GM04503 (cell line): ENCODE measurements at places on chromosomes 6 and 20.
A peak's percentile ranks its signal among the peaks of the same experiment; 100 is the strongest.

GRCh38 chr6:34562350-34562749 lies 6.2 kb upstream of the SPDEF start:
- no peak for DNase-seq

DNA sequence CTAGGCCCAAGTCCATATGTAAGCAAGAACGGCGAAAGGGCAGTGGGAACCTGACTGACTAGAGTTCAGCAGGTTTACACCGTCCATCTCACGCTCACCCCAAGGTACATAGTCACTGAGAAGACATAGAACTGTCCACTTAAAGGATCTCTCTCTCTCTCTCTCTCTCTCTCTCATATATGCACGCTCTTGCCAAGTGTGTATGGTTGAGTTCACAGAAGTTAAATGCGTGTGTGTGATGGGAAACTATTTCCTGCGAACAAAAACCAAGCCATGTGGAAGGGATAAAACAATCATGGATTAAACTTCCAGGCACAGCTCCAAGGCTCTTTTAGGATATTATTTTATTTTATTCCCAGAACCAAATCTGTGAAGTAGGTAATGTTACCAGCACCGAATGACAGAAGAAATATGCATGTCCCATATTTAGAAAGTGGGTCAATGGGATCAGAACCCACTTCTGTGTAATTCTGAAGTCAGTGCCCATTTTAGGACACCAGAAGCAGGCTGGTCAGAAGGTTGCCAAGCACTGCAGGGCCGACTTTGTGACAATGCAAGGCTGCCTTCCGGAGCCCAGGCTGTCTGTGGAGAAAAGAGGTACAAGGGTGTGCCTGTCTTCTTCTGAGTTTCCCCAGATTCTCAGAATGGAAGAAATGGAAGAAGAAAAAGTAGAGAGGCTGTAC lies 49.2 kb upstream of the MAP7 start:
- peak; percentile 55 for DNase-seq

GRCh38 chr6:53634184-53634631 lies 31.3 kb downstream of the KLHL31 start:
- DNase-seq, result no peak

- no peak for DNase-seq
These were observed 129.1 kb upstream of the SPACA1 start for GRCh38 chr6:87918461-87918941.

GRCh38 chr6:143694560-143694959 lies 16.8 kb downstream of the PHACTR2 start:
- DNase-seq, result no peak

DNA sequence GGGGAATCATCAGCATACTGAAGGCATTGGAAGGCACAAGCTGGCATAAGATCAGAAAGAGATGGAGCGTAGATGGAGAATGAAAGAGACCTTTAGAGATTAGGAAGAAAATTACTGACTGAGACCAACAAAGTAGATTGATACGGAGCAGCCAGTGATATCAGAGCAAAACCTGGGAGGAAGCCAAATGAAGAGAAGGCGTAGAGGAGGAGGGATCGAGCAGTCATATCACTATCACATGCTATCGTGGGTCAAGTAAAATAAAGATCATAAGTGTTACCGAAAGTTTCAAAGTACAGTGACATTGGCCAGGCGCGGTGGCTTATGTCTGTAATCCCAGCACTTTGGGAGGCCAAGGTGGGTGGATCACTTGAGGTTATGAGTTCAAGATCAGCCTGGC lies 53.6 kb upstream of the FANCE start:
- no peak for DNase-seq

GRCh38 chr20:8780915-8781314 lies 288.0 kb upstream of the PLCB4 start:
- DNase-seq, result no peak

GRCh38 chr6:77424761-77425160 lies 38.5 kb downstream of the HTR1B start:
- no peak for DNase-seq

GRCh38 chr6:48628316-48628715 lies 517.3 kb upstream of the PTCHD4 start:
- no peak for DNase-seq

- no peak for DNase-seq
These were observed 112.7 kb downstream of the AGPAT4 start for GRCh38 chr6:161161121-161161520.

- DNase-seq, result no peak
These were observed 46.9 kb downstream of the CDS2 start for GRCh38 chr20:5173751-5174150.

- DNase-seq, result no peak
These were observed 84.5 kb downstream of the KIF13A start for GRCh38 chr6:17902974-17903373.

DNA sequence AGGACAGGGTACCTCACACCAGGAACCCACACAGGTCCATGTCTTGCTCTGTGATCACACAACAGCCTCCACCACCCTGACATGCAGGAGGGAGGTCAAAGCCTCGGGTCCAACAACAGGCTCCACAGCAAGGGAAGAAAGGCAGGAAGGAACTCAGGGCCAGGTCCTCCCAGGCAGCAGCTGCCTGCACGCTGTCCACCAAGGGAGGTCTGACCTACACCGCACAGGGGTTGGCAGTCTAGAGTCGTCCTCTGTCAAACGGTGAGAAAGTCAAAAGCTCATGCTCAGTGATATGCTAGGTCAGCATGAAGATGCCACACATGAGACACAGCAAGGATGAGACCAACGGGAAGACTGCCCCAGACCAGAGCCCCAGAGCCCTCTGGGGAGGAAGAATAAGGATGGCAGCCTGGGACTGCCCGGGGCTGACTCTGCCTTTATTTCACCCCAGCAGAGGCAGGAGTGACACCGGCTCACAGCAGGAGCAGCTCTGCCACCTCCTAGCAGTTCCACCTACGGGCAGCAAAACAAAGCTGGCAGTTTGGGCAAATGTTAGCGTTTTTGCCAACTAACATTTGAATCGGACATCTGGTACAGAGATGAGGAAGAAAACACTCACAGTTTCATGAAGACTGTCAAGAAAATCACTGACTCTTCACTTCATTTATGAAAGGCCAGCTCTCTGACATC lies 8.5 kb downstream of the GMEB2 start:
- no peak for DNase-seq
